CD14-positive monocyte (primary cell): ENCODE measurements at places on chromosomes 7 and 10.

DNA sequence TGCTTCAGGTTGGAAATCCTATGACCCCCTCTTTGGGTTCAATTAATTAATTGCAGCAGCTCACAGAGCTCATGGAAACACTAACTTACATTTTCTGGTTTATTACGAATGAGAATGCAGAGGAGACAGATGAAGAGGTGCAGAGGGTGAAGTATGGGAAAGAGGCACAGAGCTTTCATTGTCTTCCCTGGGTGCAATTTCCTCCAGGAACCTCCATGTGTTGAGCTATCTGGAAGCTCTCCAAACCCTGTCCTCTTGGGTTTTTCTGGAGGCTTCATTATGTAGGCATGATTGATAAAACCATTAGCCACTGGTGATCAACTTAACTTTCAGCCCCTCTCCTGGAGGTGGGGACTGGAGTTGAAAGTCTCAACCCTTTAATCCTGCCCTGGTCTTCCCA is 133.0 kb upstream of the AUTS2 start:
- DNase-seq = no peak

DNA sequence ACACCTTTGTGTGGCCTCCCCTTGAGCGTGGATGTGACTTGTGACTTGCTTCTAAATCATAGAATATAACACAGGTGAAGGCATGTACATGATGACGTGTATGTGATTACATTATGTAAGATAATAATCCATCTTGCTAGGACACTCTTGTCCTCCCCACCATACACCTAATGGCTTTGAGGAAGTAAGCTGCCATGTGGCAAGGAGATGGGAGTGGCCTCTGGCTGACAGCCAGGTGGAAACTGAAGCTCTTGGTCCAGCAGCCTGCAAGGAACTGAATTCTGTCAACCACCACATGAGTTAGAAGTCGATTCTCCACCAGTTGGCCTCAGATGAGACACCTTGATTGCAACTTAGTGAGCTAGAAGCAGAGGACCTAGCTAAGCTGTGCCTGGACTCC is 67.4 kb upstream of the ELN start:
- no peak for DNase-seq

GRCh38 chr10:43292755-43293676 is 26.2 kb upstream of the RASGEF1A start:
- DNase-seq = peak; percentile 65

GRCh38 chr7:20594023-20594422 is 21.4 kb upstream of the ABCB5 start:
- no peak for DNase-seq

- peak; percentile 60 for DNase-seq
Observed at GRCh38 chr10:117005026-117005526, at the start of gene SHTN1. Gene SHTN1, minus strand, starts transcription at chr10:117005187. Its CDS starts 108 bp downstream, at chr10:117005079.

DNA sequence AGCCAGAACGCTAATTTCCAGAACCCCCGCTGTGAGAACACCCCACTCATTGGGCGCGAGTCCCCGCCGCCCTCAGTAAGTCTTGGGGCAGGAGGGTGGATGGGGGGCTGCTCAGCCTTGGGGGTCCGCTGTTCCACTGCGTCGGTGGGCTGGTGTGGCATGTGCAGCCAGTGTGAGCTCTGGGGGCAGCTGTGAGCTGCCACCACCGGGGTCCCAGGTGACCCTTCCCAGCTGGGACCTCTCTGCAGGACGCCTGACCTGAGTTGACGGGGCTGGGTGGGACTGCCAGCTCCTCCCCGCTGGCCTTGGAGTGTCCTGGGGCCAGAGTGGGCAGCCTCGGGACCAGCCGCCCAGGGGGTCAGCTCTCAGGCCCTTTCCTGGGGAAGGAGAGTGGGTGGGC is 27.2 kb downstream of the TTYH3 start:
- DNase-seq = no peak

DNA sequence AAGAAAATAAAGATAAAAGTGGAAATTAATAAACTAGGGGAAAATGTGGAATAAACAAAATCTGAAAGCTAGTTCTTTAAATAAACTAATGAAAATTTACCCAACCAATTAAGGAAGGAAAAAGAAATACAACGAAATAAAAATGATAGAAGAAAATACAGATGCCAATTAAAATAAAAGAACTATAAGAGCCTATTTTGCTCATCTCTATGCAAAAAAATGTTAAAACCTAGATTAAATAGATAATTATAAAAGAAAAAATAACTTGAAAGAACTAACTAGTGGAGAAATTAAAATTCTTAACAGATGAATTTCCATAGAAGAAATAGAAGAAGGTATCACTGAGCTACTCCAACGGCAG is 32.7 kb downstream of the PKD1L1 start:
- DNase-seq = no peak

DNA sequence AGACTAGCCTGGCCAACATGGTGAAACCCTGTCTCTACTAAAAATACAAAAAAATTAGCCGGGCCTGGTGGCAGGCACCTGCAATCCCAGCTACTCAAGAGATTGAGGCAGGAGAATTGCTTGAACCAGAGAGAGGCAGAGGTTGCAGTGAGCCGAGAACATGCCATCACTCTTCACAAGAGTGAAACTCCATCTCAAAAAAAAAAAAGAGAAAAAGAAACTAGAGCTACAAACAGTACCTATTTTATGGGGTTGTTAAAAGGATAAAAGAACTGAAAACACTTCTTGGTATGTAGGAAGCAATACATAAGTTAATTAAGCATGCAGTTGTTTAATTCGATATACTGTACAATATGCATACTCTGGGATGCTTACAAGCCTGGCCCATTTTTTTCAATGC is 216.9 kb downstream of the SORCS1 start:
- no peak for DNase-seq

GRCh38 chr7:153022475-153023193 is 263.1 kb downstream of the ACTR3B start:
- DNase-seq = no peak

- peak; percentile 39 for DNase-seq
Observed at GRCh38 chr7:76294344-76295024, 8.0 kb upstream of the HSPB1 start.

DNA sequence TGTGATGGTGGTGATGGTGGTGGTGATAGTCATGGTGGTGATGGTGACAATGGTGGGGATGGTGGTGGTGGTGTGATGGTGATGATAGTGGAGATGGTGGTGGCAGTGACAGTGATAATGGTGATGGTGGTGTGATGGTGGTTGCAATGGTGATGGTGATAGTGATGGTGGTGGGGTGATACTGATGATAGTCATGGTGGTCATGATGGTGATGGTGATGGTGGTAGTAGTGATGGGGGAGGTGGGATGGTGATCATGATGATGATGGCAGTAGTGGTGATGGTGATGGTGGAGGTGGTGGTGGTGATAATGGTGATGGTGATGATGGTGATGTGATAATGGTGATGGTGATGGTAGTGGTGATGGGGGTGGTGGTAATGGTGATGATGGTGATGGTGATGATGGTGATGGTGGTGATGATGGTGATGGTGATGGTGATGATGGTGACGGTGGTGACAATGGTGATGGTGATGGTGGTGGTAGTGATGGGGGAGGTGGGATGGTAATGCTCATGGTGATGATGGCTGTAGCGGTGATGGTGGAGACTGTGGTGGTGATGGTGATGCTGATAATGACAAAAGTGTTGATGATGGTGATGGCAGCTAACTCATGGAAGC is 4.7 kb upstream of the PWWP2B start:
- DNase-seq = no peak

GRCh38 chr7:91915401-91916050 is 25.1 kb upstream of the AKAP9 start:
- DNase-seq = no peak

DNA sequence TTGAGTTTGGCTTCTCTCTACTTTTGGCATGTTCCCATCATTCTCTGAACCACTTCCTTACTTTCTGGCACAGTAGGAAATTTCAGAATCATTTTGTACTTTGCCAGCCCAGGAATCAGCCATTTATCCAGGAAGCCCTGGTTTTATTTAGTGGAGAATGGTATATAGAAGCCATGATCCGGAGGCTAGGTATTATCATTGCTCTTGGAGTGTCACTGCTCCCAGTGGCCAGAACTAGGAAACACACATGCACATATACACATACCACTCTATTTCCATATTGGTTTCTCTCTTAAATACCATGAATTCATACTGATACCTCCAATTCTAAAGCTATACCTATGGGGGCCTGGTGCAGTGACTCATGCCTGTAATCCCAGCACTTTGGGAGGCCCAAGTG is 36.3 kb downstream of the SUFU start:
- no peak for DNase-seq

DNA sequence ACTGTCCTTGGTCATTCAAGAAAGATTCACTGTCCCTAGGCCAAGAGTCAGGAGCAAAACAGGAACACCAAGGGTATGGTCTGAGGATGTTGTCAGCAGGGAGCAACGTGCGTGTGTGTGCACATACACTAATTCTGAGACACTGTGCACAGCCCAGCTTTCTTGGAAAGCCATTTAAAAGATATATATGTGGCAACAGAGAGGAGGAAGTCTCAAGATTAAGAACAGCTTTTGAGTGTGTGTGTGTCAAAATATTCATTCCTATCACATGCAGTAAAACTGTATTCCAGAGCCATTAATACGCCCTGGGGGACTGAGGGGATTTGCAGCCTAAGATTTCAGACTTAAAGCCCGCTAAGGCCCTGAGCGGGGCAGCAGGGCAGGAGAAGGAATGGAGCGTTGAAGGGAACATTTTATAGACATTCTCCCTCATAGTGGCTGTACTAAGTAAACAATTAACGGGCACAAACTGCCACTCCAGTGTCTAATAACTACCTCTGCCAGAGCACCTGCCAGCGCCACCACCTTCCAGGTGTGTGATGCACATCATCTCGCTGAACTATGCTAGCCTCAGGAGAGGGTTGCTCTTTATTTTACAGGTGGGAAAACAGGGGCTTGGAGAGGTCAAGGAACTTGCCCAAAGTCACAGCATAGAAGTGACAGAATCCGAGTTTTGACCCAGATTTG is 2.0 kb downstream of the NOD1 start:
- no peak for DNase-seq

DNA sequence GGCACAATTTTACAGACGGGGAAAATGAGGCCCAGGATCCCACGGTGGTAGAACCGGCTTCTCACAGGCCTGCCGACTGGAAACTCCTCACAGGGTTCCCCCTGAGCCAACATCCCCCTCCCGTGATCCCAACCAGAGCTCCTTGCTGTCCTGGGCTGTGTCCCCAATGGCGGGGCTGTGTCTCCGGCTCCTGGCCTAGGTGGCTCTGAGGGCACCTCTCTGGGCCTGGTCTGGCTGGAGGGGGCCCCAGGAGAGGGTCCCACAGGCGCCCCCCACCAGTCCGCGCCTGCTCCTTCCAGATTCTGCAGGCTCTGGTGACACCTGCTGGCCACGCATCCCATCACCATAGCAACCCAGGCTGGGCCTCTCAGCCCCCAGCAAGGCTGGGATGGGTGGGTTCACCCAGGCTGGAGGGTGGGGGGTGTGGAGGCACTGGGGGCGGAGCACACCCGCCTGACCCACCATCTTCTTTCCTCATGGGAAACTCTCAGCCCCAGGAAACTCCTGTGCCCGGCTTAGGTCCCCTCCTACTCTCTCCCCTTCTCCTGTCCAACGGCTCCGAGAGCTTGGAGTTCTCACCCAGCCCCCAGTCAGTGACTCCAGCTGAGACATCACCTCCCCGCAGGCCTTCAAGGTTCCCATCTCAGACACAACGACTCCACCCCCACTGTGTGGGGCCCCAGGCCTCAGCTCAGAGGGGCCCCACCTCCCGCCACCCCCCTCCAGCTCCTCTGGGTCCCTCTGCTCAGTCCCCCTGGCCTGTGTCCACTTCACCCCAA is 27.1 kb upstream of the TNRC18 start:
- peak; percentile 58 for DNase-seq

GRCh38 chr7:7565746-7566650 is 686 bp upstream of the MIOS start:
- DNase-seq = no peak

GRCh38 chr10:70693619-70694335 is 21.5 kb downstream of the ADAMTS14 start:
- no peak for DNase-seq

DNA sequence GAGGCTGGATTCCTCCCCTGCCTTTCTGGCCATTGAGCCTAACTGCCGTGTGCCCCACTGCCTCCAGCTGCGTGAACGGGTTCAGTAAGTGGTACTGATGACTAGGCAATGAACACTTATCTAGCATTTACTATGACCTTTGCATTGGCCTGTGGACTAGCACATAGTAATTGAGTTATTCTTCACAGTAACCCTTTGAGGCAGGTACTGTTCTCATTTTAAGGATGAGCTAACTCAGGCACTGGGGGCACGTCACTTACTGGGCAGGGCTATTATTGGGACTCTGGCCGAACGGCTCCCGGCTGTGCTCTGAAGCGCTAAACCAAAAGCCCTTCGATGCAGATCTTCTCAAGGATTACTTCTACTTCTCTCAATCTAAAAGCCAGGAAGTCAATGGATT is 38.3 kb downstream of the WIPF3 start:
- DNase-seq = no peak

DNA sequence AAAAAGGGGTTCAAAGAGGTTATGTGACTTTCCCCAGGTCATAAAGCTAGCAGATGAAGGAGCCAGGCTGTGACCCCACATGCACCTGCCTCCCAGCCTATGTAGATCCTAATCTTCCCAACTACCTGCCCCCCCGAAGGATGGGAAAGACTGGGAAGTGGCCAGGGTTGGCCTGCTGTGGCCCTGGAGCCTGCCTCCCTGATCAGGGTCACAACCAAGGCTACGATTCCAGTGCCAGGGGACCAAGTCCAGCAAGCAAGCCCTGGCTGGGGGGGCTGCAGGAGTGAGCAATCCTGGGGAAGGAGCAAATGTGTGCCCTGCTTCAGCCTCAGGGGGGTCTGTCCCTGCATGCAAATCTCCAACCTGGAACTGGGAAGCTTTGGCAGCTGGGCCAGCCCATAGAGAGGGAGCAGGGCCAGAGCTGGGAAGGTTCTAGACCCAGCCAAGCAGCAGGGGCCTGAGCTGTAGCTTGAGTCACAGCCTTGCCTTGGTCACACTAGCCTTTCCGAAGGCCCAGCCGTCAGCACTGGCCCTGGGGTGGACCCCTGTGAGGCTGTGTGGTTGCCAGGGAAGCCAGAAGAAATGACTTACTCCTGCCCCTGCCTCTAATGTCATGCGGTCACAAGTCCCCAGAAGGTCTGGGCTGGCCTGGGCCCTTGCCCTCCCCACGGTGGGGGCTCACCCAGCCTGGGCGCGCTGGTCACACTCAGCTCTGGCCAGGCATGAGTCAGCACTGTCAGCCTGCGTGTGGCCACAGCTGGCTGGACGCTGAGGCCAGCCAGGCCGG is 96.4 kb upstream of the ZMIZ1 start:
- peak; percentile 33 for DNase-seq

DNA sequence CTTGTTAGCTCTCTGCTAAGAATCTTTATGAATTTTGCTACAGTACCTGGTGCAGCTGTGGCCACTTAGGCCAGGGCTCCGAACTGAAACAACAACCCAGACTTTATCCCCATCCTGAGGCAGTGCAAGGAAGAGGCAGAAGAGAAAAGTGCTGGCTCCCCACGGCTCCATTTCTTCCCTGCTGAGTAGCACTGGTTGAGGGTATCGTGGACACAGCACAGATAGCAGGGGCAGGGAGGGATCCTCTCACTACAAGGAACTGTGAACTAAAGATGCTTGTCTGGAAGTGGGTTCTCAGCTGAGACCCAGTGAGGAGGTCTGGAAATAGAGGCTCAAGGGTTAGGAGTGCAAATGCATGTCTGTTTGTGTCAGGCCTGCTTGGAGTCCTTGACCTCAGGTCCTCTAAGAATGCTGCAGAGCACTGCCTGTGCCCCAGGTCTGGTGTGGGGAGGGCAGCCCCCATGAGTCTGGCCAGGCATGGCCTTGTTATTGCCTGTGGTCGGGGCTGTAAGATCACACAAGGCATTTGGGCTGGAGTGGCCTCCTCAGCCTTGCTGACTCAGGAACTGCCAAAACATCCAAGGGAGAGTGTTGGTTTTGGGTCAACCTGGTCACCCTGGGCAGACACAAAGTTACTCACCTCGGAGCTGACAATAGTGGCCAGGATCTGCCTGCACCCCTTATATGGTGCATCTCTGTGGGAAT is 58.1 kb downstream of the DMBT1 start:
- DNase-seq = no peak
